ENCODE measurements at places on chromosomes 7 and 10.

GRCh38 chr10:104218751-104219150 is 13.4 kb downstream of the CFAP43 start:
- no peak for DNase-seq

- no peak for DNase-seq
These were observed 87.4 kb downstream of the IMMP2L start for GRCh38 chr7:111474723-111475418.

DNA sequence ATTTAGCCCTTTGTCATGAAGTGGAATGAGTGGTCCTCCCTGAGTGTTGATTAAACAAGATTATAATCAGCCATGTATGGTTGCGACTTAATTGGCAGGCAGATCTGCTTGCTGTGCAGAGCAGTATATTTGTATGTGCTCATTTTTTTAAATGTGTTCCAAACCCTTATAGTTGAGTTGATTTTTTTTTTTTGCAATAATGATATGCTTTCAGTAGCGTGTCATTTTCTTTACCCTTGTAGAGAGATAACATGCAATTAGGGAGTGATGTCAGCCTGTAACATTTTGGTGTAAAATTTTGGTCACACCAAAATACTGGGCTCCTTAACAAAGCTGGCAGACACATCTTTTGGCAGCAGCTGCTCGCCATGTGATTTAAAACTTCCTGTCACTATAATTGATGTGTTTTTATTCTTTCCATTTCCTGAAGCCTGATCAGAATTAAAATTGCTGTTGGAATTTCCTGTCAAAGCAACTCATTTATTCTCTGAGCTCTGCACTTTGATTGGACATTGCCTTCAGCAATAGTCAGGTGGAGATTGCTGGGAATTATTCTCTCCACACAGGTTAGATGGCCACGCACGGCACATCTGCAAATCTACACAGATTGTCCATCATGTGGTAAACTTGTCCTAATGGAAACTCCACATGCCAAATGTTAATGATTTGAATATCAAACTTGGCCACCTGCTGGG is 125.3 kb downstream of the DYNC1I1 start:
- no peak for DNase-seq

GRCh38 chr10:13959443-13960359 is 371.0 kb downstream of the FRMD4A start:
- DNase-seq = no peak

DNA sequence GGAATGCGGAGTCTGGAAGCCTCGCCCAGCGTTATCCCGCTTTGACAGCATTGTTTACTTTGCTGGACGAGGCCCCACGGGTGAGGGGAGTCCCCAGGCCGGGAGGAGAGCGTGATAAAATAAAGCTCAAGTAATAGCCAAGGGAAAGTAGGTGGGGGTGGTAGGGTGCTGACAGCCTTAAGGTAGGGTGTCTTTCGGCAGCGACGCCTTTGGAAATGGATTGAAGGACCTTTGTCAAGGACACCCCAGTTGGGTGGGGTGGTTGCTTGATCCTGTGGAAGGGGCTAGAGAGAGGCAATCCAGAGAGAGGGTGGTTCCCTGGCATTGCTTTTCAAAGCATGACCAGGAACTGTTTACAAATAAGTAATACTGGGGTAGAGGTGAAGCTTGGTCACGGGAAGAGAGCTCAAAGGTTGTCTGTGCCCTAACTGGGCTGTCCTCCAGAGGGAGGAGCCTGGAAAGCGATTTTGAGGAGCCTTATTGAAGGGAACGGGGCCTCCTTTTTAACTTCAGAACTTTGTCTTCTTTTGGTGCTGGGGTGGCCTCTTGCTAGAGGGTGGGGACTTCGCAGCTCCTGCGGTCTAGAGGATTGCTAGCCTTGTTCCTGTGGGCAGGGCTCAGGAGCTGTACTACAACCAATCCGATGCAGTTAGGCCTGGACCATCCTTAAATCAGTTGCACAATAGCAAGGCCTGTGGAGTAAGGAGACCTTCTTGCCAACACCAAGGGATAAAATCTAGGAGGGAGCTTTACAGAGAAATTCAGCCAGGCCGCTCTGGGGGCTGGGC is 1.3 kb downstream of the EIF4EBP2 start:
- DNase-seq = no peak

DNA sequence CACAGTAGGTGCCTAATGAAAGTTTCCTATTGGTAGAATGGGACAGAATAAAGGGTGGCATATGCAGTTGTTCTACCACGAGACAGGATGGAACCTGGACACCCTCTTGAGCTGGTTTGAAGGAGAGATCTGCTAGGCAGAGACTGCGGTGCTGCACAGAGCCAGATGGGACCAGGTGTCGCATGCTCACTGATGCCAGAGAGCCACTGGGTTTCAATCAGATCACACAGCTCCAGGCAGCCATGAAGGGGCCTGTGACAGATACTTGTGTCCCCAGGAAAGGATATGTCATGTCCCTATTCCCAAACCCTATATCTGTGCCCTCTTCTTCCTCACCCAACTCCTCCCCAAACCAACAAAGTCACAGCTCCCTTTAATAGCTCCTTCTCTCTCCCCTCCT is 235.7 kb downstream of the PRPF18 start:
- no peak for DNase-seq

- DNase-seq = no peak
These were observed 72.6 kb upstream of the STEAP1 start for GRCh38 chr7:90081621-90082020.

- no peak for DNase-seq
These were observed 59.6 kb upstream of the EBF3 start for GRCh38 chr10:130023454-130024230.

GRCh38 chr7:88465600-88465999 is 158.9 kb upstream of the STEAP4 start:
- no peak for DNase-seq

DNA sequence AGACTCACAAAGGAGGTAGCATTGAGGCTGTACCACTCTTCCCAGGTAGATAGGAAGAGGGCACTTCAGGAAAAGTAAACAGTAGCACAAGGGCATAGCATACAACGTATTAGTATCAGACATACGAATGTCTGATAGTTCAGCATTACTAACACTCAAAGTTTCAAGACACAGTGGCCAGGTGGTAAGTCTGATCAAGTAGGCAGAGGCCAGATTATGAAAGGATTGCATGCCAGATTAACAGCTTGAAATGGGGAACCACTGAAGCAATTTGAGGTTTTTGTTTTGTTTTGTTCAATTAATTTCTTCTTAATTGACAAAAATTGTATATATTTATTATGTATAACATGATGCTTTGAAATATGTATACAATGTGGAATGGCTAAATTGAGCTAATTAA is 45.7 kb upstream of the IL6 start:
- DNase-seq = no peak

- DNase-seq = no peak
These were observed 37.6 kb downstream of the ENTPD1 start for GRCh38 chr10:95793401-95794045.

DNA sequence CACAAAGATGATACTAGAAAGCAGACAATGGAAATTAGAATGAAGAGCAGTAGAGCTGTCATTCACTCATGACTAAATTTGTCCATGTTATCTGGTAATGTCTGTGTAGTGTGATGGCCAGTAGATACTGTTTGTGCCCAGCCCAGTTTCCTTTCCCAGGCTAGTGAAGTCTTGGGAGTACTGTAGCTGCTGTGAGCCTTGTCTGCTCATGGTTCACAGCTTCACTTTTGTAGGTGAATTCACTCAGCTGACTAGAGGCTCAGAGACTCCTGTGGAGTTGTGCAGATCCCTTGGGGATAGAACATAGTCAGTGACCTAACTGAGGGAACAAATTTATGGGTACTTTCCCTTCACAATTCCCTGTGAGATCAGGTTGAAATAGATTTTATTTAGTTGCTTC is 572.5 kb downstream of the ARL4A start:
- DNase-seq = no peak

GRCh38 chr7:43302211-43302711 is 189.8 kb downstream of the HECW1 start:
- no peak for DNase-seq

DNA sequence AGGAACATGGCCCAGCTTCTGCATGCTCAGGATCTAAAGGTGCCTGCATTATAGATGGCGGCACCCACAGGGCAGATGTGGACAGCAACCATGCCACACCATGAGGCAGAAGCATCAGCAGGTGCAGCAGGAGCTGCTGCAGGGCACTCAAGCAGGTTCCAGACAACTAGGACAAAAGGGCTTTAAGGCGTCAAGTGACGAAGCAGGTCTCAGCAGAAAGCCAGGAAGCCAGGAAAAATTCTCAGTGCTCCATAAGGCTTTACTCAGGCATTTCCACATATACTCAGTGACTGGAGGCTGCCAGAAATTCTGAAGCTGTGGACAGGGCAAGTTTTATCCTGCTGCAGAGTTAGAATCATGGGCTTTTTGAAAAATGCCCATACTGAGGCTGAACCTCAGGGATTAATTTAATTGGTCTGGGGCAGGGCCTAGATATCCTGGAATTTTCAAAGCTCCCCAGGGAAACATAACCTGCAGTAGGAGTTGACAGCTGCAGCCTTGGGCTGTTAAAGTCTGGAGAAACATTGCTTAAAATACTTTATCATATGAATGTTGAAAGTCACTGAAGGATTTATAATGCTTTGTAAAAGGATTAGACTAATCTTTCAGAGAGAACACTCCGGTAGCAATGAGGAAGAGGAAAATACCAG is 68.1 kb upstream of the RNF148 start:
- no peak for DNase-seq

DNA sequence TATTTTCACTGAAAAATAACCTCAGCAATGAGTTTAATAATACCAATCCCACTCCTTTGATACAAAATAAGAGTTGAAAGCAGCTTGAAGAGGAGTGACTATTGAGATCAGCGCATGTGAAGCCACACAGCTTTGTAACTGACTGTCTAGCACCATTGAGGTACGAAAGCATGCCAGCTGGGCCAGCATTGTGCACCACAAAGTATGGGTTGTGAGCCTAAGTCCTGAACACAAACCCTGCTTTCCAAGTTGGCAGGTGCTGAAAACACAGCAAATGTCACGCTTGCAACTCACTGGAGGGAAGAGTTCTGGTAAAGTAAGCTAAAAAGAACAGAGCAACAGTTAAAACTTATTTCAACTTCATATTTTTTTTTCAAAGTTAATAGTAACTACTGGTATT is 4.0 kb upstream of the FAM53B start:
- DNase-seq = no peak

GRCh38 chr7:50287129-50287528 is 17.4 kb upstream of the IKZF1 start:
- DNase-seq = no peak

GRCh38 chr10:17227367-17228090 is 512 bp upstream of the VIM start:
- no peak for DNase-seq

DNA sequence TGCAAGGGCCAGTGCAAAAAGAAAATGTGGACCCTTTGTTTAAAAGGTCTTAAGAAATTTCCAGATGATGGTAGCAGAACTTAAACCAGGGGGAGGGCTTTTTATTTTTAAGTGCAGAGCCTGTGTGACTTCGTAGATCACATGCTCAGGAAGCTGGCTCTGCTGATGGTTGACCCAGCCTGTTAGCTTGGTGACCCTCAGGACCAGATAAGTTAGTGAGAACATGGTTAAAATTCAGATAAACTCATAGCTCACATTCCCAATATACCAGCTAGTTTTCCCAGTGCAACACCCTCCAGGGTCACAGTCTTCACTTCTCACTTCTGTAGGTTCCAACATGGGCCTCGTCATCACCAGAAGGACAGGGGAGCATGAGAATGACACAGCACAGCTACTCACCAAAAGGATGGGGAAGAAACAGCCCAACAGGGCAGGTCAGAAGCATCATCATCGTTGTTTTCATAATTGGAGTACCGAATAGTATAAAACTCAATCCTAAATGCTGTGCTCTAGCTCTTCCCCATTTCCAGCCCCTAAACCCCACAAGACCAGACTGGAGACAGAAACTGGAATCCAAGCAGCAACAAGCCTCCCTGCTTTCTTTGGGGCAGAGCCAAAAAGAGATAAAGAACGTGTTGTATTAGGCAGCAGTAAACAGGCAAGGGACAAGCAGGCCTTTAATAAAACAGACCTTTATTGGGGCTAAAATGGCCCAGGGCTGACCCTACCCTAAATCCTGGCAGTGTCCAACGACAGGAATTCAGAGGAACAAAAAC is 102.2 kb upstream of the ANKRD1 start:
- no peak for DNase-seq

DNA sequence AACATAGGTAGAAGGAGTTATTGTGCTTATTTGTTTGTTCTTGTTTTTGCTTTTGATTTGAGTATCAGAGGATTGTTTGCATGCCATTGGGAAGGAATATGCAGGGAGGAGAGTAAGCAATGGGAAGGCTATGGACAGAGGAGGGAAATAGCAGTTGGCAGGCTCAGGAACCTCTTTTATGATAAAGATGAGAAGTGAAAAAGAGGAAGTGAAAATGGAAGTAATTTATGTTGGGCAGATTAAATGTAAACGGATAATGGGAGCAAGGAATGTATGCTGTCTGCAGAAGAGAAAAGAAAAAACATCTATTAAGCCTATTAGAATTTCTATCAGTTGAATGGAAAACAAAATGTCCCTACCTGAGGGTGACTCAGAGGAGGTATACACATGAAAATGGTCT is 90.1 kb upstream of the NPSR1 start:
- DNase-seq = no peak

- DNase-seq = no peak
These were observed 119.9 kb downstream of the CNOT4 start for GRCh38 chr7:135389971-135390370.

GRCh38 chr10:34244756-34245484 is 570.2 kb downstream of the PARD3 start:
- DNase-seq = no peak

GRCh38 chr7:139995017-139995915 is 67.5 kb downstream of the PARP12 start:
- DNase-seq = no peak

DNA sequence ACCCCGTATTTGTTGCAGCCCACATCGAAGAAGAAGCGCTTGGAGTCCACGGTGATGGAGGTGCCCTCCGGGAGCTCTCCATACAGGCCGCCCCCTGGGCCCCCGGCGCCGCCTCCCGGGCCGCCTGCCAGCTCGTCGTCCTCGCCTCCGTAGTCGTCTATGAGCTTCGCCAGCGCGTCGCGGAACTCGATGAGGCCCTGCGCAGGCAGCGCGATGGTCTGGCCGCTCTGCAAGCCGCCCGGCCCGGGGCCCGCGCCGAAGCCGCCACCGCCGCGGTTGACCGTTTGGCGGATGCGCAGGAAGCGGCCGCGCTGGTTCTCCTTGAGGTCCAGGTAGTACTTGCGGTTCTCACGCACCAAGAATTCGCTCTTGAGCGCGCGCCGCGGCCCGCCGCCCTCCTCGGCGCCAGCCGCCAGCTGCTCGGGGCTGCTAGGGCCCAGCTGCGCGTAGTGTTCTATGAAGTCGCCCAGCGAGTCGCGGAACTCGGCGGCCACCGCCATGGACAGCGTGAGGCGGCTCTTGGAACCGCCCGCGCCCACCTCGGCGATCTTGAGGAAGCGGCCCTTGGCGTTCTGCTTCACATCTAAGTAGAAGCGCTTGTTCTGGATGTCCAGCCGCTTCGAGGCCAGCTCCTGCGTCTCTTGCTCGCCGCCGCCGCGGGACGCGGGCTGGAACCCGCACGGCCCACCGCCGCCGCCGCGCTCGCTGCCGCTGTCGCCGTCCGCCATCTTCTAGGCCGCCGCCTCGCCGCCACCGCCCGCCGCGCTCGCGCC is 523 bp downstream of the PURB start:
- DNase-seq = peak; percentile 33

- DNase-seq = no peak
These were observed 860 bp upstream of the WDR86 start for GRCh38 chr7:151410405-151411390.
